ENCODE measurements at places on chromosomes 2 and 18.
A peak's percentile ranks its signal among the peaks of the same experiment; 100 is the strongest.

DNA sequence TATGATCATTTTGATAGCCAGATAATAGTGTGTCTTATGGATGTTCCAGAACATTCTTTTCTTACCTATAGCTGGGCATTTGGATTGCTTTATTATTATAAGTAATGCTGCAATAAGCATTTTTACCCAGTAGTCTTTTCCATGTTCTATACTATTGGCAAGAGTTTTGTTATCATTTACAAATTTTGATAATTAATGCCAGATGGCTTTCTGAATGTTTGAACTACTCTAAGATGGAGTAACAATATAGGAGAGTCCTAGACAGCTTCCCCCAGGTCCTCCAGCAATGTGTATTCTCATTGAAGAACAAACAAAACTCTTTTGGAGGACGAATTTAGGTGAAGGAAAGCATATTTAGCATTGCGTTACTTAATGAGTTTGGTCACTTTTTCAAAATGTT lies 73.0 kb downstream of the INPP4A start:
- no peak for DNase-seq

DNA sequence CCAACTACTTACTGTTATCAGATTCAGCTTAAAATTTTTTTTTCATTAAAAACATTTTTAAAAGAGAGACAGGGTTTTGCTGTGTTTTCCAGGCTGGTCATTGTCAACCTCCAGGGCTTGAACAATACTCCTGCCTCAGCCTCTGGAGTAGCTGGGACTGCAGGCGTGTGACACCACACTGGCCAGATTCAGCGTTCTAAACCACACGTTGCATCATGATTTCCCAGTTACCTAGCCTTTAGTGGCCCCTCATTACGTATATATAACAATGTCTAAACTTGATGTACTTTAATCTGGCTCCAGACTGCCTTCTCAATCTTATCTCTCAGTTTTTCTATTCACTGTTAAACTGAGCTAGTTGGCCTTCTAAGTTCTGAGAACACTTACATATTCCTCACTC lies 89.6 kb downstream of the COMMD1 start:
- DNase-seq, result no peak

GRCh38 chr2:234378440-234378839 lies 118.4 kb downstream of the ARL4C start:
- DNase-seq, result no peak

- no peak for DNase-seq
Observed at GRCh38 chr18:79508565-79509535, 113.1 kb downstream of the NFATC1 start.

GRCh38 chr2:65708086-65708485 lies 275.7 kb upstream of the SPRED2 start:
- DNase-seq, result no peak

DNA sequence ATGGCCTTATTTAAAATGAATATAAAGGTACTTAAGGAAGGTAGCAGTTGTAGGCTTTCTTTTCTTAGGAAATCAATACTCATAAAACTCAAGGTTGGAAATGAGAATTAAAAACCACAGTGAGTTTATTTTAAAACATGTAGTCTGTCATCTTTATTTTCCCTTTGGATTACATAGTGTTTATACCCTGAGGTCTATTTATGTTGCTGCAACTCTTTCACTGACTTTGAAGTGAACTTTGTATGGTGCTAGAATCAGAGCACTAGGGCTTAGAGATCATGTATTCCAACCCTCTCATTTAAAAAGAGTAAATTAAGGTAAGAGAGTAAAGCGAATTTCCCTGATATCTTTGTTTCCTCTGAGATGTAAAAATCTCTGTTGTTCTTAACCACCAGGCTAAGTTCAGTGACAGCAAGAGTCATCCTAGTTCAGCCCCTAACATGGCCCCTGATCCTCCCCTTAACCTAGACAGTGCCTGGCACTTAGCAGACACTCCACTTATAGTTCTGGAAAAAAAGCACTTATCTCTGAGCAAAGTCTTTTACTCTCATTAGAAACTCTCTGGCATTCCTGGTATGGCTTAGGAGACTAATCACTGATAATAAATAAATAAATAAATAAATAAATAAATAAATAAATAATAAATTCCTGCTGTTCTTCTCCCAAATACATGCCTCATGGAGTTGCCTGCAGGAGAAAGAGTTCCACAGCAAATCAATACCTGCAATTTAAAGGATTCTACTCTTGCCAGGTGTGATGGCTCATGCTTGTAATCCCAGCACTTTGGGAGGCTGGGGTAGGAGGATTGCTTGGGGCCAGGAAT lies 33.0 kb upstream of the PPP1R1C start:
- DNase-seq, result no peak

GRCh38 chr2:2333076-2333475 lies 2.0 kb upstream of the MYT1L start:
- DNase-seq, result no peak

DNA sequence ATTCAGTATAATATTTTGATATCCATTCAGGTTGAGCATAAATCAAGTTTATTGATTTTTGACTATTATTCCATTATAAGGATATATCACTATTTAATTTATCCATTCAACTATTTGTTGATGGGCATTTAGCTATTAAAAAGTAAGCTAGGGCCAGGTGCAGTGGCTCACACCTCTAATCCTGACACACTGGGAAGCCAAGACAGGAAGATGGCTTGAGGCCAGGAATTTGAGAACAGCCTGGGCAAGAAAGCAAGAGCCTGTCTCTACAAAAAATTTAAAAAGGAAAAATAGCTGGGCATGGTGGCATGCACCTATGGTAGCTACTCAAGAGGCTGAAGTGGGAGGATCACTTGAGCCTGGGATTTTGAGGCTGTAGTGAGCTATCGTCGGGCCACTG lies 183.5 kb downstream of the HNMT start:
- no peak for DNase-seq

DNA sequence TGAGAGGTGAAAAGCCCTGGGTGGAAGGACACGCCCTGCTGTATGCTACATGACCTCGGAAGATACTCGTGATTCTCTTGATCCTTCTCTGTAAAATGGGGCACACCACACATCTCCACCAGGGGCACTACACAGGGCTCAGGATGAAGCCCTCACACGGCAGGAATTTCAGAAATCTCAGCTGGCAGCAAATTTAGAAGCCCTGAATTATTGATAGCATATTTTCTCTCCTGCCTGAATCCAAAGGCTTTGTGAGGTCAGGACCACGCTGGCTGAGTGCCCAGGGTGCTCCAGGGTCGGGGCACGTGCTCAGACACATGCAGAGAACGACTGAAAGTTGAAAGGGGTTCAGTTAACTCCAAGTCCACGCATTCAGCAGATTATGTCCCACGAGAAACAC lies 42.1 kb upstream of the GALR1 start:
- peak; percentile 20 for DNase-seq

DNA sequence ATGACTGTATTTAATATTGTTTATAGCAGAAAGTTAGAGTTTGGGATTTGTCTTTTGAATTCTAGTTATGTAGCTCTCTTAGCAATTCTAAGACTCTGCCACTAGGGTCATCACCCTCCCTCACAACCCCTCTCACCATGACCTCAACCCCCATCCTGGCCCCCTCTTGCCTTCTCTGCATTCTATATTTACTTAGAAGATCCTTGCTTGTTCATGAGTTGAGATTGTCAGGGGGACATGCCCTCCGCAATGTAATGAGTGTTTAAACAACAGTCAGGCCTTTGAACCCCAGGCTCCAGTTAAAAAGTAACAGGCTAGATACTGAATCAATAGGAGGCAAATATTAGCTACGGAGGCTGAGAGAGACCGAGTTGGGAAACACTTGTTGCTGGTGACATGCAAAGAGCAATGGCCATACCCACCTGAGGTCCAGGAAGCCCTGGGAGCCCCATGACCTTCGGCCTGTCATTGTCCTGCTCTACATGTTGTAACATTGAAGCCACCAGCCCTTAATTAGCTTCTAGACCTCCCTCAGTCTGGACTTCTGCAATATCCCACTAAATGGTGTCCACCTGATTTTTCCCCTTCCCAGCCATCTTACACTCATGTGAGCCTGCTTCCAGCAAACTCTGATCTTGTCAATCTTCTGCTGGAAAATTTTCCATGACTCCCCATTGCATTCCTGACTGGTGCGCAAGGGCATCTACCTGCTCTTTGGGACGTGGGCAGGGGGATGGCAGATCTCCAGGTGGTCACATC lies 221.1 kb downstream of the ALPK2 start:
- no peak for DNase-seq

DNA sequence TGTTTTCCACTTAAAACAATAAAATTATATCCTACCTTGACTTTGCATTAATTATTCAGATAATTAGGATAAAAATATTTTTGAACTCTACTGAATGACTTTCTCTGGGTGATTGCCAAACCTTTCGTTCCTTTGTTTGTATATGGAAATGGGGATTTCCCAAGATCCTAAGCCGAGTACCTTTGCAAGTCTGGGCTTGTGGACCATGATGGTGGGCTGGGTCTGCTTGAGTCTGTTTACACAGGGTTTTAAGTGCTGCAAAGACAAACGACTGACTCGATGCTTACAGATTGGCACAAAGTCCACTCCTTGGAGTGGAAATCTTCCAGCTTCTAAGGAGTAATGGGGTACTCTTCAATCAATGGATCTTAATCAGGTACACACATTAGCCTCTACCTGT lies 659.5 kb downstream of the TSN start:
- no peak for DNase-seq

- DNase-seq, result peak; percentile 23
Observed at GRCh38 chr2:138846216-138846821, 66.1 kb upstream of the NXPH2 start.

DNA sequence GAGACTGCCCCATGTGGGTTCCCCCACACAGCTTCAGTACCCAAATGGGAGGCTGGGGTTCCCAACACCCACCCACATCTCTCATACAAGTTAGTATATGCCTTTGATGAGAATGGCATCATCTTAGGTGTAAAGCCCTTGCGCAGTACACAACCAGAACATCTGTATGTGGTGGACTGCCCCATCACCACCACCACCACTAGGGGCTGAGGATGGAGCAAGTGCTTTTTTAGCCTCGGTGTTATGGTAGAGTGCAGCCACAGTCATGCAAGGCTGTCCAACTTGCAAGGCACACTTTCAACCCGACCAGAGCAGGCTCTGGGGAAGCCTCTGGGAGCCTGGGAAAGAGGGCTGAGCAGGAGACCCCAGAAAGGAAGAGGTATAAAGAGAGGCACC lies 241.2 kb downstream of the TFCP2L1 start:
- no peak for DNase-seq

- DNase-seq, result no peak
Observed at GRCh38 chr2:240596080-240596460, 9.5 kb downstream of the CAPN10 start.

DNA sequence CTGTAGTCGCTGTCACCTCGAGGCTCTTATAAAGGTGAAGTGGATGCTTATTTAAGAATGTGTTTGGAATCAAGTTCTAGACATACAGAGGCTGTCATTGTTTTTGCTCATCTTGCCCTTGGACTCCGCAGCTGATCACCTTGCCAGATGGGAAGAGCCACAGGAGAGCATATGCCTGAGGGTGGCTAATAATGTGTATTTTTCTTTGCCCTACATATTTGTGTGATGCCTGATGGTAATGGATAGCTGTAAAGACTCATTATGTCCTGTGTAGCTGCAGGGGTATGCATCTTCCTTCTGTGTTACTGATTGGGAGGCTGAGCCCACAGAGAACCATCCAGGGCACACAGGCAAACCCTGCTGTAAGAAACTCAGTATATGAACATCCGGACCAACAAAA lies 61.7 kb downstream of the PRKCE start:
- no peak for DNase-seq

GRCh38 chr2:96539215-96539920 lies 2.8 kb downstream of the ARID5A start:
- DNase-seq, result no peak

GRCh38 chr2:85854166-85854509 lies 34.7 kb downstream of the ST3GAL5 start:
- DNase-seq, result no peak

GRCh38 chr2:218216674-218217359 lies at the start of gene ARPC2:
Gene ARPC2, plus strand, starts transcription at chr2:218217189. Its CDS starts 282 bp downstream, at chr2:218217471.
- peak; percentile 89 for DNase-seq

- no peak for DNase-seq
Observed at GRCh38 chr2:110674620-110675555, 3.0 kb downstream of the BUB1 start.

GRCh38 chr2:201183365-201183727 lies 405 bp downstream of the CASP10 start:
- no peak for DNase-seq

- no peak for DNase-seq
Observed at GRCh38 chr18:66566616-66567015, 37.3 kb downstream of the CDH19 start.

GRCh38 chr2:30336978-30337841 lies 105.9 kb downstream of the LBH start:
- DNase-seq, result no peak

- no peak for DNase-seq
Observed at GRCh38 chr2:165056564-165056963, 101.2 kb upstream of the SLC38A11 start.

DNA sequence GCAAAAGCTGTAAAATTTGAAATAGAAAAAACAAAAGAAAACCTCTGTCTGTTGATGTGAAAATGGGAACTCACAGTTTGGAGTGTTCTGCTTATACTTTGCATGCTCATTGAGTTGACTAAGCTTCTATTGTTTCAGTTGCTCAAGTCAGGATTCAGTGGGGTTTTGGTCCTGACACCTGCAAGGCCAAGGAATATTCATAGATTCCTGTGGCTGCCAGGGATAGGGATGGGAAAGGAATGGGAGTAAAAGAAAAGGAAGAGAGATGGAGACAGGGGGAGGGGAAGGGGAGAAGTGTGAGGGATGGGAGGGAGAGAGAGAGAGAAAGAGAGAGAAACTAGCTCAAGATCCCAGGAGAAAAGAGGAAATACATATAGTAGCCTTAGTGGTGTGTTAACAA lies 1.3 kb downstream of the CPS1 start:
- no peak for DNase-seq

- DNase-seq, result no peak
Observed at GRCh38 chr2:107028661-107029060, 142.7 kb upstream of the ST6GAL2 start.

- no peak for DNase-seq
Observed at GRCh38 chr2:135317375-135317774, 213.6 kb downstream of the ZRANB3 start.

GRCh38 chr18:43917520-43917919 lies 640.2 kb upstream of the SYT4 start:
- DNase-seq, result no peak

DNA sequence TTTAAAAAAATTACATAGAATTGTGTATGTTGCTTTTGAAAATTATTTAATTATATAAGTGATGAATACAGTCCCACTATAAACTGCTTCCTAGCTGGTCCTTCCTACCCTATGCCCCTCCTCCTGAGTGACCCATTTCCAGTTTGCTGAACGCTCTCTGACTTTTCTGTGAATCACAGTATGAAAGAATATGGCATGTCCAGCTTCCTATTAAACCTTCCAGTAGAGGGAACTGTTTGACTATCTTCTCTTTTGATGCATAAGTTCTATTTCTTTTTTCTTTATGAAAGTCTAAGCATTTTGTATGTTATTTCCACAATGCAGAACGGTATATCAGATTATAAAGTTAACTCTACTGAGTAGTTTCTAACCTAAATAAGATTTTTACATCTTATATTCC lies 41.3 kb downstream of the PSMG2 start:
- peak; percentile 56 for DNase-seq

GRCh38 chr2:180787330-180787729 lies 193.1 kb upstream of the UBE2E3 start:
- DNase-seq, result no peak
